Smooth muscle cell of the pulmonary artery (primary cell): ENCODE measurements at places on chromosomes 7 and 10. TPM values are rescaled to one million over a fixed set of nuclear protein-coding genes. Genes with fewer than 3 reads are reported as not detected.

SLC26A3 gene
- total RNA-seq, result not detected in 2 replicates

MYH16 gene
- total RNA-seq, result not detected in 2 replicates

TRIM74 gene
- total RNA-seq, result 0.23 TPM in 1 of 2 replicates, not detected in the other

ARHGAP21 gene
- total RNA-seq, result 100 and 111 TPM in 2 replicates

COL17A1 gene
- total RNA-seq, result 0.20 and 1.1 TPM in 2 replicates

ANKRD7 gene
- 0.20 and 0.33 TPM in 2 replicates for total RNA-seq

GARS1 gene
- total RNA-seq, result 276 and 306 TPM in 2 replicates

MPP7 gene
- total RNA-seq, result 0.92 and 1.6 TPM in 2 replicates
